ENCODE measurements at places on chromosomes 11 and 22.

GRCh38 chr11:8257003-8257664 lies 6.5 kb downstream of the LMO1 start:
- DNase-seq: no peak

- DNase-seq: no peak
Observed at GRCh38 chr11:92827132-92827531, 142.3 kb upstream of the MTNR1B start.

DNA sequence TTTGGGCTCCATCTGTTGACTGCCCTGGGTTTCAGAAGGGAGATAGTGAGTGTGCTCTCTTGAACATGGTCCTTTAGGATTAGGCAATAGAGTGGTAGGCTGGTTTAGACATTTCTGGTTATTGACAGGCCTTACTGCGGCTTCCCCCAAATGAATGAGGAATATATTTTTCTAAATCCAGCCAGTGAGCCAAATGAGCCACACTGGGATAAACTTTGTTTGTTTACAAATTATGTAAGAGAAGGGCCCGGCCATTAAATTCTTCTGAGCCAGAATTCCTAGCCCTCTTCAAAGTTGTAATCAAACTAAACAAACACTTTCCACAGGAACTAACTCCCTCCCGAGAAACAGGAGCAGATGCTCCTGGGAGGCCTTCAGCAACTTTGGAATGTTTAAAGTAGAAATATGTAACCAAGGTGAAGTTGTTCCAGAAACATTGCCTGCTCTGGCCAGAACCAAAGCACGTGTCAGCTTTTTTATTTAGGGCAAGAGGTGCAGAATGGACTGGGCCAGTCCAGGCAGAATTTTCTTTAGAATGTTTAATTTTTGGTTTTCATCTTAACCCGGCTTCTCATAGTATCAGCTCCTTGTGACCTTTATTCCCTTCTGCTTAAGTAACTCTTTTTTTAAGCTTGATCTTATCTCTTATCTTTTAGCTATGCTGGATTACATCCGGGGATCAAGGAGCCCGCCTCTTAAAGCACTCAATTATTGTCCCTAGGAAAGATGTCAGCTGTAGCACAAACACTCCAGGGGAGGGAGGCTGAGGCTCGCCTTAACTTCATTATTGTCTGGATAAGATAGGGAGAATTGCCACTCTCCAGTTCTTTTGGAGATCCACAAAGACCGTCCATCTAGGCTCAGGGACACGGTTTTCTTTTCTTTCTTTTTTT lies 28.7 kb downstream of the ZNRF3 start:
- DNase-seq: no peak

GRCh38 chr11:44258839-44259420 lies 51.0 kb downstream of the ALX4 start:
- no peak for DNase-seq

- no peak for DNase-seq
Observed at GRCh38 chr11:2265854-2266585, 4.4 kb downstream of the ASCL2 start.

DNA sequence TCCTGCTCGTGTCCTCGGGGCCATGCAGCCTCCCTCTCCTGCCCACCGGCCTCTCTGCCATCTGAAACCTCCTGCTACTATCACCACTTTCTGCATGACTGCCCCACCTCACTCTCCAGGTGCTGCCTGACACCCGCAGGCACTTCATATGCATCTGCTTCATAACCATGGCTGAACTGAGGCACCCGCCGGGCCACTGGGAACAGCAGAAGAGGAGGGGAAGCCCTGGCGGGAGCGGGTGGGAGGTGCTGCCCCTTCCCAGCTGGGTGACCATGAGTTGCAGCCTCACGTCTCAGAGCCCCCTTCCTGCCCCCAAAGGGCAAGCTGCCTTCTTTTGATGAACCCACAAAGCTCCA lies 21.7 kb upstream of the PICK1 start:
- no peak for DNase-seq

- no peak for DNase-seq
Observed at GRCh38 chr11:130817330-130817944, 98.8 kb downstream of the SNX19 start.

DNA sequence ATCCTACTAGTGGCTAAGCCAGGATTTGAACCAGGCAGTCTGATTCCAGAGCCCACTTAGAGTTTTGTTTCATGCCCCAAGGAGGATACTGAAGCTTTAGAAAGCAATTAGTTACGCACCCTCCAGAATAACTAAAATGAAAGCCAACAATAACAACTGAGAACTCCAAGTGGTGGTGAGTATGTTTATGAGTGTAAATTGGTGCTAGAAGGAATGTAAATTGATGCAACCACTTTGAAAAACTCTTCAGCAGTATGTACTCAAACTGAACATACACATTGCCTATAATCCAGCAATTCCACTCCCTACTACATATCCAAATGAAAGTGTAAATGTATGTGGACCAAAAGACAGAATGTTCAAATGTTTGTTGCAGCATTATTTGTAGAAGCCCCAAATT lies 6.7 kb upstream of the ARL14EP start:
- DNase-seq: no peak

- DNase-seq: no peak
Observed at GRCh38 chr11:34427186-34427805, 11.4 kb upstream of the CAT start.

GRCh38 chr11:108788565-108789199 lies 123.8 kb downstream of the DDX10 start:
- no peak for DNase-seq
